ENCODE measurements at places on chromosomes 3 and 15. TPM values are rescaled to one million over a fixed set of nuclear protein-coding genes. Genes with fewer than 3 reads are reported as not detected.

Gene CPLX3
- total RNA-seq: not detected

Gene PTPRG
- 5.6 TPM for total RNA-seq

Gene ZXDC
- 19.2 TPM for total RNA-seq

Gene PRSS50
- total RNA-seq: not detected

Gene SEMA5B
- not detected for total RNA-seq

DNA sequence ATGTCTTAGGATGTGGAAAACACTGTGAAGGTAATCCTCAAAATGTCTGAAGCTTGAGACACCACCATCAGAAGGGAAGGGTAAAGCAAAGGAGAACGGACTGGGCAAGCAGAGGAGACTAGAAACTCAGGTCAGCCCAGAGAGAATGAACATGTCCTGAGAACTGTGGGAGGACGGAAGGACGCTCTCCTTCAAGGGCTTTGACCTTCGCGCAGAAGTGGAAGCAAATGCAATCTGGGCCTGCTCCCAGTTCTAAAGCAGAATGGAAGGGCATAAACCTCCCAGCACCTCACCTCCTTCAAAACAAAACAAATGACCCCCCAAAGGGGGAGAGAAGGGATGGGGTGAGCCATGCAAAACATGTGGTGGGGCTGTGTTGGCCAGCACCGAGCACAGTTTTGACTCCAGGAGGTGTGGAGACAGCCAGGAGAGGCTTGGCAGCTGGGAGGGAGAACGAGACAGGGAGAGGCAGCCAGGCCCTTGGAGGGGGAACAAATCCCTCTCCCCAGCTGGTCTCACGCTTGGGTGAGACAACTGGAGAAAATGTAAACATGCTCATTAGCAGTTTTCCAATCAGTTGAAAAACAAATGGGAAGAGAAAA is 222.4 kb upstream of the WNT5A start:
- no peak for DNase-seq

DNA sequence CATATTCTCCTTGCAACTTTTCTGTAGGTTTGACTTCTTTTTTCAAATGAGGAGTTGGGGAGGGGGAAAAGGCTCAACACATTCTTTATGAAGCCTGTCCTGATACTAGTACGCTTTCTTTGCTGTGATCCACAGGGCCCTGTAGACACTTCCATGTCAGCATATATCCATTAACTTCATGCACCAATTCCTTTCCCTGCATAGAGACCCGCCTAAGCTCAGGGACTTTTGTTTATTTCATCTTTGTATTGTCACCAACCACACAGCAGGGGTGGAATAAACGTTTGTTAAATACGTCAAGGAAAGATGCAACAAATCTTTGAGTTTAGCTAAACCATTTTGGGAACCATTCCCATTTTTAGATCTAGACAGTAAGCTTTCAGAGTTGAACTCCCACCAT is 43.0 kb upstream of the GK5 start:
- DNase-seq: no peak

GRCh38 chr15:70401709-70402108 is 304.0 kb upstream of the TLE3 start:
- no peak for DNase-seq

DNA sequence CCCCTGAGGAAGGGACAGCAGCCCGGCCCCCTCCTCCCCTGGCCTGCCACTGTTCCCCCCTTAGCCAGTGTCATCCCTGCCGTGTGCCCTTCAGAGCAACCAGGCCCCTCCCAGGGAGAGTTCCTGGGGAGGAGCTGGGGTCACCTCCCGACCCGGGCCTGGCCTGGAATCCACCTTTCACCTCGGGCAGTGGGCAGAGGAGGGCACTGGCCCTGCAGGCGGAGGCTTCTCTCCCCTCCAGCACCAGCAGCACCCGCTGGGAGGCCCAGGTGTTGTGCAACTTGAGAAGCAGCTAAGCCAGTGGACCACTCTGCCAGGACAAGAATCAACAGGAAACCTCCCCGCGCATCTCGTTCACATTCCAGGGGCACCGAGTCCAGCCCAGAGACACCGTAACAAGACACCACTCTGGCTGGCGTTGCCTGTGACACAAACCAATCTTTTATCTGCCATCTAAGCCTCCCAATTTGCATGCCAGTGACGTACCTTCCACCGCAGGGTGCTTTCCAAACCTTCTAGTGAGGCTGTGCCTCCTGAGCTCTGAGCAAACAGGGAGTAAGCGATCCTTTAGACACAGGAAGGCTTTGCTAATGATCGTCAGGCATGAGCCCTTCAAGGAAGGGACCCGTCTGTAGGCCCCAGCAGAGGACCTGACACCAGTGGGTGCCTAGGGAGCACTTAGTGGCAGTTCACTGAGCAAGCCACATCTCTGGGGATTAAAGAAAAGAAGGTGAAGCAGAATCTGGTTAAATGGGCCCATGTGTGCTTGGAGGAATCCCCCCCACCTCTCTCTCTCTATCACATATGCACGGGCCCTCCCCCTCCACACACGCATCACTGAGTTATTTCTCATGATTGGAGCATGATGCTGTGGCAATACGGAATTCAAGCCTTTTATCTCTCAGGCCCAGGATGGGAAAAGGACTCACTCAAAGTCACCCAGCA is 98.9 kb upstream of the TLE3 start:
- DNase-seq: peak; percentile 96

GRCh38 chr3:113751141-113751540 is 4.3 kb downstream of the ATP6V1A start:
- no peak for DNase-seq

DNA sequence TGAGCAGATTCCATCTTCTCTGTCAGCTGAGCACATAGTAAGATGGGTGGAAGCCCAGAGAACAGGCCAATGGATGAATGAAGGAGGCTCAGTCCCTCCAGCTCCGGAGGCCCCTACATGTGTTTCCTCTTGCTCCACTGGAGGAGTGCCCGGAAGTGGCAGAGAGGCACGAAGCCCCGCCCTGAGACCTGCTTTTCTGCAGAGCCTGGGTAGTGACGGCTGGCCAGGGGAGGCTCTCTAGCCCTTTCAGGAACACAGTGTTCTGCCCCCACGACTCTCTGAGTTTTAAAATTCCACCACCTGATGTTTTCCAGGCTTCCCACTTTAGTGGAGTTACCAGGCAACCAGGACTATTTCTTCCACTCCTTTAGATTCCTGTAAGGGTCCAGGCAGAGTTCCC is 149.4 kb upstream of the SLC6A11 start:
- no peak for DNase-seq

DNA sequence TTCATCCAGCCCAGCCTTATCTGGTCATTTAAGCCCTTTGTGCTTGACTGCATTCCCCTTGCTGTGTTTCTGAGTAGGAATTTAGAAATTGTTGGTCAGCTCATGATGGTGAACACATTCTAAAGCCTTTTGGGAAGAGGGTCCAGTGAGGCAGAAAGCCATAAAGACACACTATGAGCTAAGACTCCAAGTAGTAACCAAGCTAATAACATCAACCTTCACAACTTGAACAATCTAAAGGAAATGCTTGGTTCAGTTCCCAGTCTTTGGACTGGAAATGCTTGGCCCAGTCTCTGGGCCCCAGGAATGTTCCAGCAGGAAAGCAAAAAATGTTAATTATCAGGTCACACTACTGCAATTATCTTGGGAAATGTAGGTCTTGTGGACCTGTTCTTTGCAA is 7.7 kb downstream of the PLSCR1 start:
- DNase-seq: no peak

DNA sequence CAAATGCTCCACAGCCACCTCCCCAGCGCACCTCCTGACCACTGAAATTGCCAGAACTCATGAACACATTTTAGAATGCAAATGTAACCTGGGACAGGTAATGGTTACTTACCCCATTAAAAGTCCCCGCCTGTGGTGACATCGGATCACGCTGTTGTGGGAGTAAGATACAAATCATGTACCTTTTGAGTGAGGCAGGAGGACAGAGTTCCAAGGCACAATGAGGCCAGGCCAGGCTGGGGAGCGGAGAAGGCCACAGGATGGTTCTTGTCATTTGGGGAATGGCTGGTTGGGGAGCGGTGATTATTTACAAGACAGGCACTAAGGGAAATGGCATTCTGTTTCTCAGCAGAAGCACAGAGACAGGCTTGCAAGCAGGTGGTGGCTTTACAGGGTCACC is 490.0 kb downstream of the EDEM1 start:
- no peak for DNase-seq

- DNase-seq: no peak
Observed at GRCh38 chr15:34655326-34655725, 71.9 kb upstream of the GOLGA8B start.

DNA sequence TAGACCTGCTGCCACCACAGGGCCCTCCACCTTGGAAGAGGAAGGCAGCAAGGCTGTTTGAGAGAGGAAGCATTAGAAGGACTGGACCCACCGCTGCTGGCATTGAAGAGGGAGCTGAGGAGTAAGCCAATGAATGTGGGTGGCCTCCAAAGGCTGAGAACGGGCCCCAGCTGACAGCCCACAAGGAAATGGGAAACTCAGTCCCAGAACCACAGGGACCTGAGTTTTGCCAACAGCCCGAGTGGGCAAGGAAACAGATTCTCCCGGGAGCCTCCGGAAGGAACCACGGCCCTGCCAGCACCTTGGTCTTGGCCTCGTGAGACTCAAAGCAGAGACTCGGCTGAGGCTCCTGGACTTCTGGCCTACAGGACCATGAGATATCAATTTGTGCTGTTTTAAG is 95.4 kb upstream of the SNRPA1 start:
- DNase-seq: no peak

DNA sequence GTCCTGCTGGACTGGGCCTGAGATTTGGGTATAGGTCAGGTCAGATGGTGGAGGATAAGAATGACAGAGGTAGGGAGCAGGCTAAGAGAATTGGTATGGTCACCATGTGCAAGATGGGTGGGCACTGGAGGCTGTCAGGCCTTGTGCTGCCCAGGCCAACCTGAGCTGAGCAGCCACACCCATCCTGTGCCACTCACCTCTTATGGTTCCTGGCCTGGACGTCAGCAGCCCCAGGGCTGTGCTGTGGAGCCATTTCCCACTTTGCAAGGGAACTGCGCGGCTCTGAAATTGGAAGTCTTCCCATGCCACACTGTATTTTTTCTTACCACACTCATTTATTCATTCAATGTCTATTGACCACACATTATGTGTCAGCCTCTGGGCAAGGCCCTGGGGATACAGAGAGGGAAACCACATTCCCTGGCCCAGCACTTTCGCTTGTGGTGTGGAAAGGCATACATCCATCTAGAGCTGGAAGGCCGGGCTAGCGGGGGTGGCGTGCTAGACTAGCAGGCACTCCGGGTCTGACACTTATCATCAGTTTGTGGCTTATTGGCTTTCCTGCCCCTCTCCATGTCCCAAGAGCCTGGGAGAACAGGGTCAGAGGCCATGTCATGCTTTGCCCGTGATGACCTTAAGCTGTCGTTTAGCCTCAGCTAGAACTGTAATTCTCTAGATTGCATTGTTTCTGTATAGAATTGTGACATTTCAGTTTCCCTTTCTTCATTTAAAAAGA is 51.1 kb upstream of the POLG start:
- DNase-seq: peak; percentile 43

DNA sequence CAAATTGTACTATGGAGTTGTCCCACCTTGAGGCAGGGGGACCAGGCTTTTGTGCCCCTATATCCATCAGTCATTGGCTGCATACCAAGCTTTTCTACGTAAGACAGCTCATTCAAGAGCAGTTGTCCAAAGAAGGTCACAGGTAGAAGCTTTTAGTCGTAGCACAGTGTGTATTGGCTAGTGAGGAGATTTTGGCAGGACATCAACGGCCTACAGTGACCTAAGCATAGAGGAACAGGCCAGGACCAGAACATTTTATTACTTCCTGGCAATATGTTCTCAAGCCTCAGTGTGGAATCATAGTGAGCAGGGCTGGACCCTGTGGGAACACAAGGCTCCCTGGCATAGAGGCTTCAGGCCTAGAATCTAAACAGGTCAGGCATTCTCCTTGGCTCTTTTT is 105.4 kb upstream of the ANKRD28 start:
- peak; percentile 14 for DNase-seq

DNA sequence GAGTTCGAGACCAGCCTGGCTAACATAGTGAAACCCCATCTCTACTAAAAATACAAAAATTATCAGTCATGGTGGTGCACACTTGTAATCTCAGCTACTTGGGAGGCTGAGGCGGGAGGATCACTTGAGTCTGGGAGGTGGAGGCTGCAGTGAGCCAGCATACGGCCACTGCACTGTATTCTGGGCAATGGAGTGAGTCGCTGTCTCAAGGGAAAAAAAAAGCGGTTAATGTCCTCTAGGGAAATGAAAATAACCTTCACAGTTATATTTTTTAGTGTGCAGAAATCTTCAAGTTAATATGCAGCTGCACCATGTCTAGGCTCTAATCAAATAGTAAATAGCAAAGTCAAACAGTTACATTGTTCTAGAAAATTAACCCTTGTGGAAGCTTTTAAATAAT is 14.8 kb downstream of the CEP19 start:
- DNase-seq: no peak

- DNase-seq: no peak
Observed at GRCh38 chr3:114081037-114081436, 24.5 kb downstream of the QTRT2 start.

- DNase-seq: peak; percentile 18
Observed at GRCh38 chr15:79339588-79340314, 28.8 kb downstream of the TMED3 start.

All from A172 (cell line).